Activated T-helper 2 cell treated with anti-CD3 and anti-CD28 coated beads, Interferon-gamma antibody, Interleukin-2, Interleukin-4, amounts not matched to agents 10 μg/mL and 5 μg/mL and 100 μg/mL, durations not matched to agents 14 hours and 24 hours and 36 hours (primary cell): ENCODE measurements at places on chromosomes 7 and 10.

DNA sequence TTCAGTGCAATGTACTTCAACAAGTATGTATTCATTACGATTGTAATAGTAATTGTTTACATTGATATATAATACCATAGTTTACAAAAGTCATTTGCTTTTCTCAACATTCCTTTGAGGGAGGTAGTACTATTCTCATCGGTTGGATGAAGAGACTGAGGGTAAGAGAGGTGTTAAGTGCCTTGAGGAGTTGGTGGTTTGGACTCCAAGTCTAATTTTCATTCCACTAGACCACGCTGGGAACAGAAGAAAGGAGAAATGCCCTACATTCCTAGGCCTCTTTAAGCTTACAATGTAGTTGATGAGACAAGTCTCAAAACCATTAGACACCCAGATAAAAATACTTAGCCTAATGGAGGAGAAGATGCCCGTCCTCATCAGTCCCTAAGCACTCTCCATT lies 28.6 kb downstream of the CDK1 start:
- no peak for DNase-seq

- DNase-seq, result no peak
Measured at GRCh38 chr7:22430457-22430856, 69.5 kb downstream of the STEAP1B start.

- no peak for DNase-seq
Measured at GRCh38 chr10:130487566-130487965, 351.4 kb downstream of the GLRX3 start.

GRCh38 chr10:44607116-44607515 lies 222.2 kb upstream of the CXCL12 start:
- DNase-seq, result no peak

DNA sequence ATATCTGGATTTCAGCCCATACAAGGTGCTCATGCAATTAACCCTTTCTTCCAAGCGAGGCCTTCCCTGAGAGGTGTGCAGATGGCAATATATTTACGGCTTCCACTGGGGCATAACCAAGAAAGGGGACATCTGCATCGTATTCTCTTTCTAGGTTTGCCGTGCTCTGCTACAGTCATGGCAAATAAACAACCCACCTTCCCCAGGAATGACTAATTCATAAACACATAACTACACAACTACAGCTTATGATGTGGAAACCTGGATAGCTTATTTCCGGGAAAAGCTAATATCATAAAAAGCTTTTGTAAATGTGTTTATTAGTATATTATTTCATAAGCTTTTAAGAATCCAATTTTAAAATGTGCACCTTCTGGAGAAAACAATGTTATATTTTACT lies 120.0 kb downstream of the CAMK1D start:
- DNase-seq, result no peak

DNA sequence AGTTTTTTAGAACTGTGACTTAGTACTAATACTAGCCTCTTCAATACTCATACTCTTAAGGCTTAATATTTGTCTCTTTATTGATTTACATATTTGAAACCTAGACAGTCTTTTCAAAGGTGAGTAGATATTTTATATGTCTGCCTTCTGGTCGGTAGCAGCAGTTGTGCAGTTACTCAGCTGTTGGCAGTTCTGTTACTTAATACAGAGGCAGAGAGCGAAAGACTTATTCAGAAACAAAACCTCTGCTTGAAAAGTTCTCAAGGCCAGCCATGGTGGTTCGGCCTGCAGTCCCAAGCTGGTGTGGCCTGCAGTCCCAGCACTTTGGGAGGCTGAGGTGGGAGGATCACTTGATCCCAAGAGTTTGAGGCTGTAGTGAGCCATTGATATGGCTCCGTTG lies 84.2 kb downstream of the AUTS2 start:
- DNase-seq, result no peak

DNA sequence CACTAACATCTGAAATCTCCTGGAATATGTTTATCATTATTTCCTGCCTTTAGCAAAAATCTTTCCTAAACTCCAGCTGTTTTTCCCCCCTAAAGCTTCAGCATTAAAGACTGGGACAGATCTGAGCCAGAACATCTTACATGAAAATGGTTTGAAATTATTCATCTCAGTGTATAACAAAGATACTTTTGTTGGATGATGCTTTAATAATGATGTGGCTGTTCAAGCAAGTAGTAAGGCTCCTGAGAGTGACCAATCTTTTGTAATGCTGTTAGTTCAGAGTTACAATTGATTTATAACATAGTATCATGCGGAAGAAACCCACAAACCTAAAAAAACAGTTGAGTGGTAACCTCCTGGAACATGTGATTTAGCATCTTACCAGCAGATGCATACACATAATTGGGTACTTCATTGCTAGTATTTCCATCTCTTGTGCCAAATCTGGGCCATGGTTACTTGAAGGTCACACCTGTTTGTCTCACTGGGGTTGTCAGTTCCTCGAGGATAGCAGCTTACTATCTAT lies 1.5 kb downstream of the BZW2 start:
- DNase-seq, result no peak

- no peak for DNase-seq
Measured at GRCh38 chr7:38453168-38453567, 178.0 kb downstream of the AMPH start.

DNA sequence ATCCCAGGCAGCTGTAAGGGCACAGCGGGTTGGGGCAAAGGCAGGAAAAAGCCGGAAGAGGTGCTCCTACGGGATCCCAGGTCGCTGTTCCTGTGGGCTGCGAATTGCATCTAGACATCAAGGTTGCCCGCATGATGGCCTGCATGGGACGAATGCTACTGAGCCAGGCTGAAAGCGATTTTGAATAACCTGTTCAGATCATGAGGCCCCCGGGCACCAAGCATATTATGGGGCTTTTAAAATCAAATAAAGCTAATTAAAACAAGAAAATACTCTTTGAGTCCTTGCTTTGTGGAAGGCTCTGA lies 37.1 kb downstream of the CAMK2B start:
- no peak for DNase-seq

DNA sequence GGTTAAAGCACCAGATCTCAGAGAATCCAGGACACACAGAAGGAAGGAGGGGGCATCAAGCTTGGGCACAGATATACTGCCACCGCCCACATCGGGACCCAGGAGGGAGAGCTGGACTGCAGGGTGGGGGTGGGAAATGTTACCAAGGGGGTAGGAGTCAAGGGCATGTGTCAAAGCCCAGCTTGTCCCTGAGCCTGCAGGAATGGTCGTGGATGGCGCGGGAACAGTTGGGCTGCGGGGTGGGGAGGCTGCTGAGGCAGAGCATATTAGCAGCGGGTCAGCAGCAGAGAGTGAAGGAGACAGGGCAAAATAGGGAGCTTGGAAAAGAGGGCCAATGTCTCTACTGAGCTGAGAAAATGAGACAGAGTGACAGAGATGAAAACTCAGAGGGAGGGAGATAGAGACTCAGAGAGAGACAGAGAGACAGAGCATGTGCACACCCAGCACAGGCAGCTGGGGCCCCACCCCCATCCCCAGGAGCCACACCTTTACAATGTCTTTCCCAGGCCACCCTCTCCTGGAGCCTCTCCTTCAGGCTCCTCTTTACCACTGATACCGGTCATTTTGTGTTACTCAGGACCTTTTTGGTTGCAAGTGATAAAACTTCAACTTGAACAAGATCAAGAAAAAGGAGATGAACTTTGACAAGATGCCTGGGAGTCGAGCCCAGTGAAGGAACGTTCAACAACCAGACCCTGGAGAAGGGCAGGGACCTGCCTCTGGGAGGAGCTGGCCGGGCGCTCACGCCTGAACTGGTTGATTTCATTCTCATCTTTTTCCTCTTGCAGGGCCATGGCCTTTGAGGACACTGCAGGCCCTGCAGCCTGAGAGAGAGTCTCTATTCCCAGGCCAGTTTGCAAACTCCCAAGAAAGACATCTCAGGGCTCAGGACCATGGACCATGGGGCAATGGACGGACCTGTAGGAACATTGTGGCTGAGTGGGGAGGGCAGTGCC lies 50.0 kb downstream of the AOC1 start:
- no peak for DNase-seq

DNA sequence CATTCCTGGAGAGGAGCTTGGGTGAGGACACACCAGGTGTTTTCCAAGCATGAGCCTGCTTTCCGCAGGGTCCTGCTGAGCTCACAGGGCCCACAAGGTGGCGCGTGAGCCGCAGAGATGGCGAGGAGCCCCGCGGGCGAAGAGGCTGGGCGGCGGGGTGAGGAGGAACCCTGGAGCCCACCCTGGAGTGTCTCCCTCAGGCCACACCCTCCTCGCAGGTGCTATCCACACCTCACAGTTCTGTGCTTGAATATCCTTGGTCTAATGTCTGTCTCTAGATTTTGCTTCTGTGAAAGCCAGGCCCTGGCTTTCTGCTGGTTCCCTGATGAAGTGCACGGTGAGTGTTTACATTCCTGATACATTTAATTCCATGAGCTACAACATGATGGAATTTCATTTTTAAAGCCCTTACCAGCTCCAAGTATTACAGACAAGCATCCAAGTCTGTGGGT lies 433.6 kb downstream of the ACTR3B start:
- no peak for DNase-seq

DNA sequence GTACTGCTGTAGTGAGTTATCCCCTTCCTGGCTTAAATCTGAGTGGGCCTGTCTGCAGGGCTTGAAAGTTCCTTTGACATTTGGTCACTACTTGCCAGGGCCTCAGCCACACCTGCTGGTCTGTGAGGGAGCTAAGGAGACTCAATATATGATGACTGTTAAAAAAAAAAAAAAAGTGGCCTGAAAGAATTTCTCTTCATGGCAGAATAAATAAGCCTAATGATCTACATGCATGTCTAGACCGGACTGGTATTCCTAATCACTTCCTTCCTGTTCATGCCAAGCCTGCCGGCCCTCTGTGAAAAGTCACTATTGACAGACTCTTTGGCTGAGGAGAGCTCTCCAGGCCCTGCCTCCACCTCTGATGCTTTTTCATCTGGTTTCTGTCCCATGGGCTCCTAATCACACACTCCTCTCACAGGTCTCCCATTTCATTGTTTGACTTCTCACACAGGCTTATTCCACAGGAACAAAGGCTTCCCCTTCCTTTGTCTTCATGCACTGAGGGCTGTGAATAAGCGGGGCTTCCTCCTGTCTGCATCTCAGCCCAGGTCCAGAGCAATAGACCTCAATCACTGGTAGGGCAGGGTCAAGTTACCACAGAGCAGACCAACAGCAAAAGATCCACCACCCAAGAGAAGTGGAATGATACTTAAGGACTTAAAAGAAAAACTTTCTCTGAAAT lies 99.1 kb upstream of the SEC61G start:
- DNase-seq, result no peak

- DNase-seq, result no peak
Measured at GRCh38 chr7:148060724-148061123, 529.8 kb upstream of the C7orf33 start.

- DNase-seq, result no peak
Measured at GRCh38 chr7:78399033-78399769, 600.6 kb downstream of the PHTF2 start.

GRCh38 chr10:11870900-11871400 lies 47.8 kb downstream of the PROSER2 start:
- DNase-seq, result no peak

DNA sequence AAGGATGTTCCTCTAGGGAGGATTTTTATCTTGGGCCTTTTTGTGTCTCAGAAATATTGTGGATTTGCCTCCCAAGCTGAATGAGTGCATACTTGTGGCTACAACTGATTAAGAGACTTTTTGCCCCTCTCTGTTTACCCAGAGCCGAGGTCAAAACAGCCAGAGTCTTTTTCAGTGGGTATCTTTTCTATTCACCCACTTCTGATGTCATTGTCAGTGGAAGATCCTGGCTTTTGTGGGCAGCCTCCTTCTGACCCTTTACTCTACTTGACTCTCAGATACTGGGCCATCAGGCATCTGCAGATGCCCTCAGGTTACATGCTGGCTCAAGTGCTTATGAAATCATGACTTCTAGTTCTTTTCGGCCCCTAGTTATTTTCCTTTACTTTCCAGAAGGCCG lies 19.6 kb upstream of the PIP4K2A start:
- no peak for DNase-seq
